Activated naive CD8-positive, alpha-beta T cell treated with anti-CD3 and anti-CD28 coated beads, Interleukin-2, amount 10 ng/mL, durations not matched to agents 7 days and 5 days (primary cell): ENCODE measurements at places on chromosomes 2 and 18.

DNA sequence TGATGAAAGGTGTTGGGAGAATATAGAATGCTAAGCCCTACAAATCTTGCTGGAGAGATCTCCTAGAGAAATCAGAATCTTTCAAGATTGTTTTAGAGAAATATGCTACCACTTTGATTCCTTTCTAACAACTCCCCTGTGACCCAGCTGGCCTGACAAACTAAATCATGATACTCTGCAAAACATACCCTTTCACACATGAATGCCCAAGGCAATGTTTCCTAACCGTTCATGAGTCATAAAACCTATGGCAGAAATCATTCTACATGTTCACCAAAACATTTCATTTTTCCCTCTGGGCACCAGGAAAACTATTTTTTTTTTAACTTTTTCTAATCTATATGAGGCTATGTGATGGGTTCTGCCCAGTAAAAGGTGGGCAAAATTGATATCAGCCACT is 77.8 kb upstream of the SETBP1 start:
- DNase-seq: no peak

DNA sequence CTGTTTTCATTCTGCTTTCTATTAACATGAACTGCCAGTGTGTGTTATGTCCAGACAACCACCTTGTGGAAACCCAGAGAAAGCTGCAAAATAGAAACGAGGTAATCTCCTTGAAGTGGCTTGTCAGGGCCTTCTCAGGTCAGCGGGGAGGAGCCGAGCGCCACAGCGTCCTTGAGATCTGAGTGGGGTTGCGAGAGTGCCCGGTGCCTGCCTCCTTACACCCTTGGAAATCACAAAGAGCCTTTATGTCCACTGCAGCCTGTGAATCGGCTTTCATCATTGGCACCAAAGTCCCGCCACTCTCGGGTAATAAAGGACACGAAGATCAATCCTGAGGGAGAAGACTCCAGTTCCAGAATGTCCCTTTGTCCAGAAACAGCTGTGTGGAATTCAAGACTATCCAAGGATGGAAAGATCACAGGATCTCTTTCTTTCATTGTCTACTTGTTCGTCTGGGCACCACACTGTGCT is 135.2 kb downstream of the HRH4 start:
- DNase-seq: no peak

GRCh38 chr18:12593866-12594265 is 64.0 kb downstream of the SPIRE1 start:
- no peak for DNase-seq

DNA sequence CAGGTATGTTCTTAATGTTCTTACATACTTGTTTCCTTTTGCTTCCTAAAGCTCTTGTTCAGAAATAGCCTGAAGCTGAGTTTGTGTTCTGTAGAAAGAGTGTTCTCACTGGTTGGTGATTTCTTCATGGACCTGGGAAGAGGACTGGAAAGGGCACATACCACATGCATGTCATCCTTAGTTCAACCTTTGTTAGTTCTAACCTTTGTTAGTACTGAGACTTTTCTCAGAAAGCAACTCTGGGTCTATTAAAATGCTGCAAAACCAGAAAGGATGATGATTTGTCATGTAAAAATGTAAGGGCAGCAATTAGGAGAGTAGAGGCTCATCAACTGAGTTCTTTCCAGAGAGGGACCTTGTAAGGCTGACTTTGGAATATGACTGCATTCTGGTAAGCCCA is 2.5 kb upstream of the FAP start:
- no peak for DNase-seq

DNA sequence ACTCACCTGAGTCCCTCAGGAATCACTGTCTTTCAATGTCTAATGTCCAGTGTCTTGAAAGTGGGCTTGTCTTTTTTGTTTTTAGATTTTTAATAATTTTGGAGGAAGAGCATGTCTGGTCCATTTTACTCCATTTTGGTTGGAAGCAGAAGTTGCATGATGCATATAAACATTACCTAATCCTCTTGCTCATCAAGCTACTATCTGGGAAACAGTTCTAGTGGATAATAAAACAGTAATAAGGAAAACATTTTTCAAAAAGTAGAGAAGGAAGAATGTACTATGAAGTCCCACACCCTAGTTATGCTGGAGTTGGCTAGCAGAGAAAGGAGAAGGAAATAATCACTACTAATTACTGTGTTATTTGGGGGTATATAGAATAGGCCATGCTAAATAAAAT is 263.7 kb downstream of the ETAA1 start:
- no peak for DNase-seq

DNA sequence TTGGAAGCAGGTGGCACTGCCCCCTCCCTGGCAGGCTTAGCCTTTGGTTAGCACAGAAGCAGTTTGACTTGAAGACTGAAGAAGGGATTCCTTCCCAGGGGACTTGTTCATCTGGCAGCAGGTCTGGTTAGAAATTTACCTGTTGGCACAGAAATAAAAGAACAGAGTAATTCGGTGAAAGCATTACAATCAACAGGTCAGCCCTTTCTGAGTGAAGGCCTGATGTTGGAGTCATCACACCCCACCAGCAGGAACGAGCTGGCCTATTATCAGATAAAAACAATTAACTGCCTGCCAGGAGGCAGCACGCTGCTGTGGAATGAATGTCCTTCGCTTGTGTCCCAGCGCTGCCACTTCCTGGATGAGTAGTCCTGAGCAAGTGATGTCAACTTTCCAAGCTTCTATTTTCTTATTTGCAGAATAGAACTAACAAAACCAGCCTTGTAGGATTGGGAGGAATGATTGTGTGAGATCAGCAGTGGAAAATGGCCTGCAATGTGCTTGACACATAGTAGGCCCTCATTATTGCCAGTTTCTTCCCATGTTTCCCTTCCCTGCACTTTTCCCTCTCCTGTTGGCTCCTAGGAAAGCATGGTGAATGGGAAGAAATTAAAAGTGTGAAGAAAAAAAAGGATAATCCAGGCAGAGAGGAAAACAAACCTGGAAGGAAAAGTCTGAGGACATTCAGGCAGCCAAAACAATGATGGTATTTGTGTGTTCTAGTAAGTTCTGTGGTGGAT is 29.0 kb downstream of the LGALSL start:
- no peak for DNase-seq

- no peak for DNase-seq
Measured at GRCh38 chr2:24899361-24899910, 20.6 kb downstream of the ADCY3 start.

DNA sequence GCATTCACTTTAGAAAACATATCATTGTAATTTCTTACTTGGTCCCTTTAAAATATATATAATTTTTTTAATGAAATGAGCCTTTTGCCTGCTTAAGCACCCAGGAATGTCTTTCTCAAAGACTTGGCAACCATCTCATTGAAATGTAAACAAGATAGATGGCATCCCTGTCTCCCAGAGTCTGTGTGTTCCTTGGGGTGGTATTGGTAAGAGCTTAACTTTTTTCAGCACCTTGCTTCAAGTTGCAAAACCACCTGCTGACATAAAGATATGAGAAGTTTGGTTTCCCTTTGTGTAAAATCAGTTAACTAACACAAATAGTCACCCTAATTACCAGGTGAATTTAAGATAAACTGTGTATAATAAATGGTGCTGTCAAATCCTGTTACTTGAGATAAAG is 266.9 kb downstream of the DSC3 start:
- no peak for DNase-seq

DNA sequence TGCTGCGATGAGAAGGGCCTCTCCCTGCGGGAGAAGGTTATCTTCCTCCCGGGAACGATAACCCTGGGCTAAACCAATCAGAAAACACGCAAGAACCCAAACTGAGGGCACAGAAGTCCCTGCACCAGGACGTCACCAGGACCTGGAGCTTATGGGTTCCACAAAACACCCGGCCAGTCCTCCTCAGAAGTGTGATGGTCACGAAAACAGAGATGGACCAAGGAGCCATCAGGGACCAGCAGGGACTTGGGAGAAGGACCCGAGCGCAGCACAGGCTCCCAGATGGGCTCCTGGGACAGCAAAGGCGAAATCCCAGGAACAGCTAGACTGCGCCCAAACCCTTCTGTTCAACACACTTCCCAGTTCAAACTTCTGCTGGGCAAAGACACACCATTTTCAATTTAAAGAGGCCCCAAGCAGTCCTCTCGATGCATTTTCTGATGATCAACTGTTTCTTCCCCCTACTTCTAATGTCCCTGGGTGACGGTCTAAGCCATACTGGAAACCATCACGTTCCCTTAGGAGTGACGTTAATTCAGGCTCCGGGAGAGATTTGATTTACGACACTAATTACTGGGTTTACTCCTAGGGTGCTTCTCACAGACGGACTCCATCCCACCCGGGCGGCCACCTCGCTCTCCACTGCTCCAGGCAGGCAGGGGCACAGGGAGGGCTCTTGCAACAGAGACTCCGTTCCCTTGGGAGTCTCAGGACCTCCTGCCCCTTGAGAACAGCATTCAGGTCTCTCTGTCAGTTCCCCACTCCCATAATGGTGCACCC is 29.2 kb downstream of the ZNF516 start:
- no peak for DNase-seq

DNA sequence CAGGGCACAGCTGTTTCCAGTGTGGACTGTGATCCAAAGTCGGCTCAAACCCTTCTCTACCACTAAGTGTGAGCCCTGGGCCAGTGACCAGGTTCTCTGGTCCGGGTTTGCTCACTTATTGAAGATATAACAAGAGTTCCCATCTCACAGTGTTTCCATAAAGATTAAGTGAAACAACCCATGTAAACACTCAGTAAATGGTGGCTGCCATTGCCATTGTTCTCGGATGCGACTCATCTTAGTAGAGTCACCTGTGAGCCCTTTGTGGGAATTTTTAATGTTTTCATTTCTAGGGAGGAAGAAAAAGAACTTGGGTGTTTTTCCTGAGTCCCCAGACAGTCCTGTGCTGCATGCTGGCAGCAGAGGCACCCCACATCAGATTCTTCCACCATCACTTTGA is 53.4 kb downstream of the TPGS2 start:
- no peak for DNase-seq

DNA sequence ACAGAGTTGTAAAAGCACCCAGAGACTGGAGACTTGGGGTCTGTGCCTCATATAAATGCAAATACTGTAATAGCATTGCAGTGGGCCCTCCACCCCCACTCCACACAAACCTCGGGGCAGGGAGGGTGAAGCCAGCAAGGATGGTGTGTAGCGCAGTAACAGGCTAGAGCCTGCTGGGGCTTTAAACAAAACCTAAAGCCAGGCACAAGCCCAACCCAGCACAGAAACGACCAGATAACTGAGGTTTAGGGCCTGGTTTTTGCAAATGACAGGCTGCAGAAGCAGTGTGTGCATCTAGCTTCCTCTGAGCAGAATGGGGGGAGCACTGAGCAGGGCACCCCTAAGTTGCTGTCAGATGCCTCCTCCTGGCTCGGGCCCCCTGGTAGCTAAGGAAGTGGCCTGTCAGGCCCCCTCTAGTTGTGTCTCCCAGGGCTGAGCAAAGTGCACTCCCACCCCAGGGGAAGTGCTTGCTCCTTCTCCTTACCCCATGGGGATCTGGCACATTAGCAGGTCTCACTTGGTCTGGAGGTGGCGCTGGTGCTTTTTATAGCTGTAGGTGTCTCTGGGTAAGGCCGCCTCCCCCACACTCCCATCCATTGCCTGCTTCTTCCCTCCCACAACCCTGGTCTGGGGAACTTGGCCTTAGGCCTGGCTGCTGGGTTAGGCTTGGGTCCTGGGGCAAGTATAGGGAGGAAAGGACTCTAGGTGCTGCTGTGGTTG is 135.1 kb downstream of the CELF4 start:
- DNase-seq: no peak

DNA sequence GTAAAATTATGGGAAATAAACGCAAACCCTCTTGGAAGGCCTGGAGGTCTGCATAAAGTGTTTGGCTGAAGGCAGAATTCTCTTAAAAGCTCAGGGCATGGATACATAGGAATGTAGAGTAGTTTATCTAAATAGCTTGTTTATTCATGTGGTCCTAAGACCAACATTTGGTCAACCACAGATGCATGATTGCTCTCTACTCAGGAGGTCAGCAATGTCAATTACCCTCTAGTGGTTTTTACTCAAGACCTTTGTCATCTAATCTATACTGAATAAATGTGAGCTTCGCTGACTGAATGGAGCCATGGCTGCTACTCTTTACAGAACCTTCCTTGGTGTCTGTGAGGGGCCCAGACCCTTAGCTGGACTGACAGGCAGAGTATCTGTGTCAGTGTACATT is 139.8 kb downstream of the ATL2 start:
- DNase-seq: no peak

GRCh38 chr2:2127467-2127866 is 203.6 kb downstream of the MYT1L start:
- DNase-seq: no peak

DNA sequence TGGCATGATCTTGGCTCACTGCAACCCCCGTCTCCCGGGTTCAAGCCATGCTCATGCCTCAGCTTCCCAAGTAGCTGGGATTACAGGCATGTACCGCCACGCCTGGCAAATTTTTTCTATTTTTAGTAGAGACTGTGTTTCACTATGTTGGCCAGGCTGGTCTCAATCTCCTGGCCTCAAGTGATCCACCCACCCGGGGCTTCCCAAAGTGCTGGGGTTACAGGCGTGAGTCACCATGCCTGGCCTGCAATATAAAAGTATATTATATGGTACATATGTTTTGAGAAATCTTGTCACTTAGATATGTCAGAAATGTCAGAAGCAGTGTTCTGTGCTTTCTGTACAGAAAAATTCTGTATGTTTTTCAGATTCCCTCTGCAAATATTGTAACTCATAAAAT is 19.2 kb upstream of the XPO1 start:
- no peak for DNase-seq

GRCh38 chr2:63438181-63438580 is 150.1 kb downstream of the WDPCP start:
- no peak for DNase-seq

GRCh38 chr2:189555232-189555631 is 25.4 kb downstream of the SLC40A1 start:
- DNase-seq: no peak

DNA sequence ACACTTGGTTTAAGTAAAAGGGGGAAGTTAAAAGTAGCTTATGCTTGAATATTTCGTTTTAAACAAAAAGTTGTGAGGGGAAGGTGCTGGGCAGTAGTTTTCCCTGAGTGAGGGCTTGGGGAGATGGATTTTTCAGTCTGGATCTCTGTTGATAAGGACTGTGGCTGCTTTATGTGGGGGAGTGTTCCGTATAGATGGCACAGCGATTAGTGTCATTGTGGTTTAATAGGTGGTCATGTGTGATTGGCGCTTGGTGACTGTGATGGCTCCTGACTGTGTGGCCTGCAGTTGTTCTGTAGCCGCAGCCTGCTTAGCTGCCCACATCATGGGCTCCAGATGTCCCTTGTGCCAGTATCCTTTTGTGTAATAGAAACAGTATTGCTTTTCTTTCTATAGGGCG is 156.2 kb downstream of the WDSUB1 start:
- DNase-seq: no peak

GRCh38 chr2:119771331-119771730 is 11.6 kb downstream of the PTPN4 start:
- DNase-seq: no peak

DNA sequence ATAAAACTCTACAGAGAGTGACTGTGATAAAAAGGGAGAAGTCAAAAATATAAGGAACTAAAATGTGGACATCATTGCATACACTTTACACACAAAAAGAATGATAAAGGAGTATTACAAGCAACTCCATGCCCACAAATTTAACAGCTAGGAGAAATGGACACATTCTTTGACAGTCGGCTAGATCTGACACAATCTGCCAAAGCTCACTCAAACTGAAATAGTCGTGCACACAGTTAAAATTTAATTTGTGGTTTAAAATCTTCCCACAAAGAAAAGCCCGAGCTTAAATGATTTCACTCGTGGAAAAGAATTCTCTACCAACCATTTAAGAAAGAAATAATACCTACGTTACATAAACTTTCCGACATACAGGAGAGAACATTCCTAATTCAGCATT is 132.4 kb downstream of the ZAP70 start:
- DNase-seq: no peak
